ENCODE measurements at places on chromosomes 11 and 22.

DNA sequence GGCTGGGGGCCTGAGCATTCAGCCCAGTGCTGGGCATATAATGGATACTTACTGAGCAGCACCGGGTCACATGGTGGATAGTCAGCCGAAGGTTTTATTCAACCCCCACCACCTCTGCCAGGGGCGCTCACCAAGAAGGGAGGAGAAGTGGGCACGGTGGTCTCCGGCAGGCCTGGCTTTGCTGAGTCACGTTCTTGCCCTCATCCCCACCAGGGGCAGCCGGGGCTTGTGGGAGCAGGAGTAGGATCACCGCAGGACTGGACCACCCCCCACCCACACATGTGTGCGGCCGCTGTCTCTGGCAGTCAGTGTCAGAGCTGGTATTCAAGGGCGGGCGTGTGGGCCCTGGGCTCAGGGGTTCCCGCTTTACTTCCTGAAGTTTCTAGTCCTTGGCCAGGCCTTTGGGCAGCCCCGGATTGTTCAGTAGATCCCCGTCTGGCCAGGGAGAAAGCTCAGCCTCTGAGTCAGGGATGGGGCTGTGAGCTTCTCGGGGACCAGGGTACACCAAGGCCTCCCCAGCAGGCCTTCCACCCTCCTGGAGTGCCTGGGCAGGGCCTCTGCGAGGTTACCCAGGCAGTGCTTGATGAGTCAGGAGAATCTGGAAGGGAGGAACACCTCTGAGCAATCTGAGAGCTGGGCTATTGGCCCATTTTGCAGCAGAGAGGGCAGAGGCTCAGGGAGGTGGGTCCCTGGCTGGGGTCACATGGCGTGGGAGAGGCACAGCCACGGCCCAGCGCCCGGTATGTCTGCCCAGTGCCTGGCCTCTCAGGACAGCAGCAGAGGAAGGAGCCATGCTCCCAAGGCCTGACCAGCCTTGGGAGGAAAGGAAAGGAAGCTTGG is 60.6 kb downstream of the RTL6 start:
- DNase-seq = no peak

DNA sequence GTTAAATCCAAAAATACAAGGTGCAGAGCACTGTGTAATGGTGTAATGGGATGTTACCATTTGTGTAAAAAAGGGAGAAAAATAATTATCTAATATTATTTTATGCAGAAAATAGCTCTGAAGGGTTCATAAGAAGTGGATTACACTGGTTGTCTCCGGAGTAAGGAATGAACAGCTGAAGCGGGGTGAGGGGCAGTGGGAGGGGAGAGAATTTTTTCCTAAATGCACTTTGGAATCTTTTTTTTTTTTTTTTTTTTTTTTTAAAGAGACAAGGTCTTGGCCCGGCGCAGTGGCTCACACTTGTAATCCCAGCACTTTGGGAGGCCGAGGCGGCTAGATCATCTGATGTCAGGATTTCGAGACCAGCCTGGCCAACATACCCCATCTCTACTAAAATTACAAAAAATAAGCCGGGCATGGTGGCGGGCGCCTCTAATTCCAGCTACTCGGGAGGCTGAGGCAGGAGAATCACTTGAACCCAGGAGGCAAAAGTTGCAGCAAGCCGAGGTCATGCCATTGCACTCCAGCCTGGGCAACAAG is 6.8 kb upstream of the POLR3H start:
- no peak for DNase-seq

GRCh38 chr22:27115816-27116256 is 458.4 kb downstream of the MIAT start:
- DNase-seq = no peak

DNA sequence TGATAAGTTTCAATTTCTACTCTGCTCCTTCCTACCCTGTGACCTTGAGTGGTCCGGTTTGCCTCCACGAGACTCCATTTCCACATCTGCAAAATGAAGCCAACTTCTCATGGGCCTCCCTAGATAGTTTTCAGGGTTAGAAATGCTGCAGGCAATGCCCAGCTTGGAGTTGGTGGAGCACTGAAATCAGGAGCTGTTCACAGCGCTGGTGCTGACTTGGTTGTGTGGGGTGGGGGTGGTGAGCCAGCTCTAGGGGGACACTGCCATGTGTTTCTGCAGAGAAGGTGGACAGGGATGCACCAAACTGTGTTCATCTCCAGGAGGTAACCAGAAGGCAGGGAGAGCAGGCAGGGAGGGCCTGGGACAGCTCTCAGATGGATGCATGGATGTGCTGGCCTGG is 37.0 kb downstream of the SGSM1 start:
- DNase-seq = no peak

DNA sequence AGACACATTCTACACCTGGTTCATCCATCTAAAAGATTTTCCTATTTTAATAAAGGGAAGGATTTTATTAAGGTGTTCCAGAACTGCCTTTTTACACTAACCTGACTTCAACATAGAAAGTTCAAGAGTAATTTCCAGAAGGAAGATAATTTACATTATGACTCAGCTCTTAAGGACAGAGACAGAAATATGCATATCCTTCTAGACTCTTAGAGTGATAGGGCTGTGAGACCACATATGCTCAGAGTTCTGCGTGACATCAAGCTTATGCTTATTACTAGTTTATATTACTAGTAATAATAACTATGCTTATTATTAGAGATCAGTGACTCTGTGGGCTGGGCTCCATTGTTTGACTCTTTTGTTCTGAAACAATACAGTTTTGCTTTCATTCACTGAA is 4.6 kb downstream of the PDGFD start:
- no peak for DNase-seq

DNA sequence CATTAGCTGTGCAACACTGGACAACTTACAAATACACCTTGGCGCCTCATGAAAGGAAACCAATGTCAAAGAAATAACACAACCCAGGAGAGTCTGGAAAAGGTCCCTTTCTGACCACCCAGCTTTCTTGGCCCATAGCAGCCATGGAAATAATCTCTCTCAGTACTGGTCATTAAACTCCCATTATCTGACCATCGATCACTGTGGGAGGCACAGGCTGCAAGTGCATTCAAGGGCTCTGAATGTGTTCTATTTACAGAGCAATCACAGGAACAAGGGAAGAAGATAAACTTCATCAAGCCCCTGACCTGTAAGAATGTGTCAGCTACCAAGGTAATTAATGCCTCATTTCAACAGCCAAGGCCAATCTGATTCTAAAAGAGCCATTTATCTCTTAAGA is 40.1 kb downstream of the CTSC start:
- no peak for DNase-seq

DNA sequence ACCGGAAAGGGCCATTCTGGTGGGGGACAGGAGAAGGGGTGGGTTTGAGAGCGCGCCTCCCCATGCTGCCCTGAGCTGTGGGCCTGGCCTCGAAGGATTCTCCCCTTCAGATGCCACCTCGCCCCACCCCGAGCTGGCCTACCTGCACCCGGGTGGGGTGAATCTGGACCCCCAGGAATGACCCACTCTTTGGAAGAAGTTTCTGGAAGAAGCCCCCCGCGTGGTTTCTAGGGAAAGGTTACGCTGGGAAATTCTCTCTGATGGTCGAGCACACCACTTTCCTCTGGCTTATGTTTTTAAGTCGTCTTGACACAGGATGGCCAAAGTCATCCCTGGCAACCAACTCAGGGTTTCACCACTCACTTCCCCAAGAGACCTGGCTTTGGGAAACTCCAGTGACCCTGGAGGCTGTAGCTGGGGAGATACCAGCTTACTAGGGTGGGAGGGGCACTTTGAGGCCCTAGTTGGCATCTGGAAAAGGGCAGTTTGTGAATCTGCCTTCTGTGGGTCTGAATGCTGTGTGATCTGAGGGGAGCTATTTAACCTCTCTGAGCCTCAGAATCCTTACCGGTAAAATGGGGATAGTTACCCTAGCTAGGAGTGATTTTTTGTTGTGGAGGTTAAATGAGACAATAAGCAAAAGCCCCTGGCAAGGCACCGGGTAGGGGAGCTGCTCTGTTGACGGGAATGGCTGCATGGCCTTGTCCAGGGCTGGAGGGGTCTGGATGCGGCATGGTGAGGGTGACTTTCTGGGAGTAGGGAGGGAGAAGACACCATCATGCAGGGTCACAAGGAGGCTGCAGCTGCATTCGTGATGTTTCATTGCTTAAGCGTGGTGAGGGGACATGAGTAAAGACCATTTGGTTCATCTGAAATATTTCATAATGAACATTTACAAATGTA is 45.3 kb upstream of the ACCSL start:
- DNase-seq = no peak

- DNase-seq = no peak
Measured at GRCh38 chr11:37896016-37896415, 1298.0 kb upstream of the RAG2 start.

DNA sequence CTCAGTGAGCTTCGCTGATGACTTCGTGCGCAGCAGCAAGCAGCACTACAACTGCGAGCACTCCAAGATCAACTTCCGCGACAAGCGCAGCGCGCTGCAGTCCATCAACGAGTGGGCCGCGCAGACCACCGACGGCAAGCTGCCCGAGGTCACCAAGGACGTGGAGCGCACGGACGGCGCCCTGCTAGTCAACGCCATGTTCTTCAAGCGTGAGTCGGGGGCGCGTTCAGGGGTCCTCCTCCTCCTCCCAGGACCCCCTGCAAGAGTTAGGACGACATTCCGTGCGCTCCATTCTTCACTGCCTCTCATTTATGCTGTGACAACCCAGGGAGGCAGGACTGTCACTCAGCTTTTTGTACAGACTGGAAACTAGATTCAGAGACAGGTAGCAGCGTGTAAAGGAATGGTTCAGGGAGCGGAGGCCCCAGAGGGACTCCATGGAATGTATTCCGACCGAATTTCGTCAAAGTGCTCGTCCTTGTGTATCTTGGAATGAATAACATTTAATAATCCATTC is 4.8 kb downstream of the SERPINH1 start:
- DNase-seq = no peak

Data from GM12878 (cell line).